ENCODE measurements at places on chromosomes 5 and 9.

DNA sequence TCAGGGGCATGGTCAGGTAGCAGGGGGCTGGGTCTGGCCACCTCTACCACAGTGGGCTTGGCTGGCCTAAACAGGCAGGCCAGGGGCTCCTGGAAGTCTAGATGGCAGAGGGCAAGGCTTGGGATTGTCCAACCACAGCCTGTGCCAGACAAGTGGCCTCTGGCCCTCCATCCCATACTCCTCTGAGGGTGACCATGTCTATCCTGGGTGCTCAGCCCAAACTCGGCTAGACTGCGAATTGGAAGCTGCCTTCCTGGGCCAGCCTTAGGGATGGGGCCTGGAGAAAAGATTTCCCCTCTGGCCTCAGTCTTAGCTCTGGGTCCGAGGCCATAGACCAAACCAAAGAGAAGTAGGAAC is 110.5 kb downstream of the PHF2 start:
- no peak for DNase-seq

DNA sequence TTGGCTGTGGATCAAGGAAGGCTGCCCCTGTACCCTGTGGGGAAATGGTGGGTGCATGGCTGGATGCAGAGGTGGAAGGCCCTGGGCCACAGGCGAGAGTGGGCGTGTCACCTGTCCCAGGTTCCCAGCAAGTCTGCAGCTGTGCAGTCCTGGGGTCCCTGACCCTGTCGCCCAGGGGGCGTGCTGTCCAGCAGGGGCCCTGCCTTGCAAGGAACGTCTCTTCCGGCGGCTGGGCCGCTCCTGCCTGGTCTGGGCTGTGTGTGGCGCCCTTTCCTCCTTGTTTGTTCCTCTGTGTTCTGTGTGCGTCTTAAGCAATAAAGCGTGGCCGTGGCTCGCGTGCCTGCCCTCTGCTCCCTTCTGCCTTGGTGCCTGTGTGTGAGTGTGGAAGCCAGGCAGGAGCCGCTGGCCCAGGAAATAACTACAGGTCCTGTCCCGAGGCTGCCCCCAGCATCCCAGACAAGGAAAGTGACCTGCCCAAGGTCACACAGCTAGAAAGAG is 8.4 kb downstream of the SLC2A6 start:
- DNase-seq = no peak

DNA sequence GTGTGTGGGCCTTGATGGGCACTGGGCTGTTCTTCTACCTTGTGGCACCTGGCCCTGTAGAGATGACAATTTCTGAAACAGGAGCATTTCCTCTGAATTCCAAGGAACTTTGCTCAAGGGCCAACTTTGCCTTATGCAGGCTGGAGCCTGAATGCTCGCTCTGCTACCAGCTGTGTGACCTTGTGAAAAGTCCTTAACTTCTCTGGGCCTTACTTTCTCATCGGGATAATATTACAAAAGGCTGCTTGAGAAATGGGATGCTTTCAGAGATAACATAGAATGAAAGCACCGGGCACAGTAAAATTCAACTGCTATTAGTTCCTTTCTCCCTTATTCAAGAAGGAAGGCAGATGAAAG is 58.8 kb downstream of the GADD45G start:
- no peak for DNase-seq

DNA sequence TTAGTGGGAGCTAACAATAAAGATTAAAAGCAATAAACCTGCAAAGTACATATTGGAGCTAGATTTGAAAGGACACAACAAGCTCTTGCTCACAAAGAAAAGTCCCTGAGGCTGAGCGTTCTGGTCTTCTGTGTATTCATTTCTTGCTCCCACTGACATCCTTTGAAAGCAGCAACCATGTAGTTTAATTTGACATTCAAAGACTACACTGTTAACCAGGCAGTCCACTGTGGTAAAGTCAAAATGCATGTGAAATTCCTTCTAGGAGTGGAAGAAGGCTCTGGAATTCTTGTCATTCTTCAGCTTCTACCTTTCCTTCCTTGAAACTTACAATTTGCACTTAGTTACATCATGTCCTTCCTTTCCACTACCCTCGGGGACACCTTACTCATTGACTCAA is 480.7 kb downstream of the CSNK1G3 start:
- DNase-seq = no peak

DNA sequence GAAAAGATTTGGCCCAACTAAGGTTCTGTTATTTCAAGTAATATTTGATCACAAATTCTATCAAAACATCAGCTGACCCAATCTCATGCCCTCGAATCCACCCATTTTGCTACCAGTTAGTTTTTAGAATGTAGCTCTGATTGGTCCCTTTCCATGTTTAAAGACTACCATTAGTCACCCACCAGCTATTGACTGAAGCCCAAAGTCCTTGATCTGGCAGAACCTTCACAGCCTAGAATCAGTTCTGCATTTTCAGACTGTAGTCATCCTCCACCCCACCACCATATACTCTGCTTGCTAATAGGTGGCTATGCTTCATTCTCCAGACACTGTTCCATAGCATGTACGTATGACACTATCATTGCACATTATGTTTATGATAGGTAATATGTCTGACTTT is 182.2 kb upstream of the TARS1 start:
- no peak for DNase-seq

All from activated CD4-positive, alpha-beta T cell treated with anti-CD3 and anti-CD28 coated beads, Interleukin-10, Interleukin-2, amounts not matched to agents 100 ng/mL and 50 ng/mL, durations not matched to agents 16 hours and 8 hours (primary cell).